ENCODE measurements at places on chromosomes 11 and 22.
A peak's percentile ranks its signal among the peaks of the same experiment; 100 is the strongest.

GRCh38 chr11:83157594-83158356, 844 bp downstream of the PCF11 start:
- DNase-seq, result peak; percentile 64

- DNase-seq, result no peak
These were observed 48.3 kb downstream of the TCF20 start for GRCh38 chr22:42222140-42222539.

GRCh38 chr22:27726686-27727449, 74.7 kb downstream of the MN1 start:
- peak; percentile 65 for DNase-seq

- no peak for DNase-seq
These were observed 27.8 kb downstream of the ANO1 start for GRCh38 chr11:70105755-70106571.

DNA sequence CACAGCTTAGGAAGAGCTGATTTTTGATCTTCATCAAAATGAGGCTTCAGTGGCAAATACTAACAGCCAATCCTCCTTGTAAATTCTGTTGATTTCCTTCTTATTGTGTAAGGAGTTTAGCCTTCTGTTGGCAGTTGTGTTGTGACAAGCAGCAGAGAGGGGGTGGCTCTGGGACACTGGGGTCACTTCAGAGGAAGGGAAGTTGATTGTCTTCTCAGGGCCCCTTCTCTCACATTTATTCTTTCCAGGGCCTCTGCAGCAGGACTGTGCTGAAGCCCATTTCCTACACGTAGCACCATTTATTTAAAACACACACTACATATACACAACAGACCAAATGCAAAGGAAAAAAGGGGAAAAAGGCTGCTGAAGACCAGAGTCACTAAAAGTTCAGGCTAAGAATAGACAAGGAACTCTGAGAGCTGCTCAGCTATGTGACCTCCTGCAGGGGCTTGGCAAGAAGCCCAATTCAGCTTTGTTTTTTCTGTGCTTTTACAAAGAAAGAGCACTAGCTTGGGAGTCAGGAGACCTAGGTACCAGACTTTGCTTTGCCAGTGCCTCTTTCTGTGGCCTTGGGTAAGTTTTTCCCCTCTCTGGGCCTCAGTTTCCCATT, 28.3 kb upstream of the UPB1 start:
- DNase-seq, result no peak

Measured in CD4-positive, alpha-beta T cell treated with Interferon alpha-2 for 1 hour (primary cell).